GM23248 (cell line): ENCODE measurements at places on chromosomes 2 and 18.
A peak's percentile ranks its signal among the peaks of the same experiment; 100 is the strongest.

DNA sequence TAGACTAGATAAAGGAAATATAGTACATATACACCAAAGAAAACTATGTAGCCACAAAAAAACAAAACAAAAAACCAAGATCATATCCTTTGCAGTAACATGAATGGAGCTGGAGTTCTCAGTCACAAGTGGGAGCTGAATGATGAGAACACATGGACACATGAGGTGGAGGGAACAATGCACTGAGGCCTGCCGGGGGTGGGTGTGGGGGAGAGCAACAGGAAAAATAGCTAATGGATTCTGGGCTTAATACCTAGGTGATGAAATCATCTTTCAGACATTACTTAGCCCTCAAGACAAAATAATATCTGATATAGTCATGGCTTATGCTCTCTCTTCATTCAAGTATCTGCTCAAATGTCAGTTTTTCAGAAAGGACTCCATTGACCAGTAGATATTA lies 930.6 kb downstream of the LRP1B start:
- DNase-seq = no peak

DNA sequence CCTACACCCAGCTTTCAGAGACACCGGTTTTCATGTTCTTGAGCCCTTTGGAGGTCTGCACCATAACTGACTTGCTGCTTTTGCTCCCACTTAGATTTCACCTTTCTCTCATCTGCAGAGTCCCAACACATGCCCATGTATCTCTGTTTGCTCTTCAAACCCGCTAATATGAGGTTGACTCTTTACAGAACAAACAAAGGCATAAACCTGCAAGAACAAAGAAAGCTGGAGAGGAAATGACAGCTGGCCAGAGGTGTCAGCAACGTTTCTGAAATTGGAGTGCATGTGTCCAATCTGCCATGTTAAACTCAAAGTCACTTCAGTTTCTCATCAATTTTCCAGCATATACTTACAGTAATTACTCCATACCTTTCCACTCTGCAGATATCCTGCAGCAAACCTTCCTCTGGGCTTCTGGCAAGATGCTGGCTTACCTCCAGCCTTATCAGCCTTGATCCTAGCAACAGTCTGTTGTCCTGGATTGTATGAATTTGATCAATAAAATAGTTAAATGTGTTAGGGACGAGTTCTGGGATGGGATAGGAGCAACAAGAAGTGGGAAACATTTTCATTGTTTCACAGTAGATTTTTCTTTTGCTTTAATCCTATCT lies 157.4 kb downstream of the FHOD3 start:
- DNase-seq = no peak

- peak; percentile 98 for DNase-seq
Measured at GRCh38 chr18:3305354-3305762, 43.4 kb downstream of the MYL12B start.

GRCh38 chr18:35247412-35248249 lies 6.8 kb downstream of the ZNF397 start:
- DNase-seq = peak; percentile 6

DNA sequence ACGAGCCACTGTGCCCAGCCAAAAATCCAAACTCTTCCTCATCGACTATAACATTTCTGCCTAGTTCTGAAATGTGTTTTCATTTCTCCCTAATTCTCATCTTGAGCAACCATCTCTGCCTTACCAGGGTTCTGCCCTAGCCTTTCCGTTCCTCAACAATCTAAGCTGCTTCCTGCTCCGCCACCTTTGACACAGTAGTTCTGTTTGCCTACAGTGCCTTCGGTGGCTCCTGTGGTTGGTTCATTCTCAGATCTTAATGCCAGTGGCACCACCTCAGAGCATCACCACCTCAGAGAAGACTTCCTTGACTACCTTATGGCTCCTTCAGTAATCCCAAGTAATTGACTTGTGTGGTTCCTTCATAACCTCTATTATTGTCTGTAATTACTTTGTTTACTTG lies 3.8 kb downstream of the SOCS6 start:
- DNase-seq = no peak

GRCh38 chr2:3780477-3781402 lies 77.4 kb downstream of the DCDC2C start:
- DNase-seq = peak; percentile 57

GRCh38 chr2:23380562-23381065 lies 4.4 kb upstream of the KLHL29 start:
- DNase-seq = no peak

DNA sequence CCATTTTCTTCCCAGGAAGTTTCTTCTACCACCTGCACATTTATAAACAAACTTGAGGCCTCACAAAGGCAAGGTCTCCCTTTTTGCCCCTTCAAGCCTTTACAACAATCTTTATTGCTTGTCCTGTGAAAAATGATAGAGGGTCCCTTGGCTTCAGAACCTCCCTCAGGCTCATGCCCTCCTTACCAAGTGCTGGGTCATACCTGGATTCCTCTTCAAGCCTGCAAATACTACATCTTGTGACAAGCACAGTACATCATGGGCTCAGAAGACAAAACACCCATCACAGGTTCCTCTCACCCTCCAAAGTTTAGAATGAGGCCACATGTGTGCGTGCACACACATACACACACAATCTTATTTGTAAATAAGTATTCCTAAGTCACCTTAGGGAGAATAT lies 9.1 kb downstream of the CAPN14 start:
- no peak for DNase-seq

DNA sequence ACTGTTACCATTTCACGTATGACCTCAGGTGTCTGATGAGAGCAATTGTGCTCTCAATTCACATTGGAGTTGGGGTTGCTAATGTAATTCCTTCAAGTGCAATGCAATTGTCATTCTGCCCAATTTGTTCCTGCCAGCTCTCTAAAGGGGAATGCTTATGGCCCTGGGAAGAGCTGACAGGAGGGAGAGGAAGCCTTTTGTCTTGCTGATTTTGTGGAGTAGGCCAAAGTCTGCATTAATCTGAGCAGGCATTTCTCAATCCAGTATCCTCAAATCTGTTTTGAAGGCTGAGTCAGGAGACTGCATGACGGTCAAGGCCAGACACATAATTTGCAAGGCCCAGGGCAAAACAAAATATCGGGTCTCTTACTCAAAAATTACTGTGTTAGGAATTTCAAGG lies 326.4 kb upstream of the SPHKAP start:
- DNase-seq = peak; percentile 7

DNA sequence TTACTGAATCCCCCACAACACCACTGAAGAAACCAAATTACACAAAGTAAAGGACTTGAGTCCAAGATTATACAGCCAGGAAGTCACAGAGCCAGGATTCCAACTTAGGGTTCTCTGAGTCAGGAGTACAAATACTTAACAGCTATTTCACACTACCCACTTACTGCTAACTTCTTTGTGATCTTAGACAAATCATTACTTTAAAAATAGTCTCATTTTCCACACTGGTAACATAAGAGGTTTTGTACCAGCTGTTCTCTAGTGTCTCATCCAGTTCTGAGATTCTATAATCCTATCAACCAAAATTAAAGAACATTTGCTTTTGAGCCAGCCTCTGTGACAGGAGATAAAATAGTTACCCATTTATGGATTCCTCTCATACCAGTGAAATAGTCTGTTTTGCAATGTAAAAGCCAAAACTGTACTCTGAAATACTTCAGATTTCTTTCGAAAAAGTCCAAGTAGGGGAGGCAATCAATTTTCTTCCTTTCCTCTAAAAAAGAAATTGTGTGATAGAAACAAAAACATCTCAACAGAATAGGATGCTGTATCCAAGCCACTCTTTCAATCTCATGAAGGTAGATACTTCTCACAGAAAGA lies 157.6 kb downstream of the LRATD1 start:
- peak; percentile 71 for DNase-seq

DNA sequence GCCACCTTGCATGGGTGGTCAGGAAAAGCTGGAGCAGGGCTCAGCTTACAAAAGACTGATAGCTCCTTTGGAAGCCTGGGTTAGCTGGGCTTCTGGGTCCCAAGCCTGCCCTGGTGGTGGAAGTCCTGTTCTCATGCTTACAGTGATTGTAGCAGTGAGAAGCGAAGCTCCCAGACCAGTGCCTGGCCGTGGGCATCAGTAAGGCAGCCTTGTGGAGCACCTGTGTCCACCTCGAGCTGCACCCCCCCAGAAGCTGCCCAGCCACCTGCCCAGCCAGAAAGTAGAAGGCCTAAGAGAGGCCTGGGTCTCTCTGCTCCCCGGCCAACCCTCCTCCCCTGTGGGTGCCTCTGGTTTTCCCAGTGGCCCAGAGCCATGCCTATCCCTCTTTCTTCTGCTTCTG lies 10.5 kb downstream of the GLI2 start:
- DNase-seq = no peak

GRCh38 chr2:238100821-238101771 lies 956 bp downstream of the ESPNL start:
- DNase-seq = no peak

GRCh38 chr2:201362396-201362795 lies 5.3 kb upstream of the FLACC1 start:
- DNase-seq = peak; percentile 33

DNA sequence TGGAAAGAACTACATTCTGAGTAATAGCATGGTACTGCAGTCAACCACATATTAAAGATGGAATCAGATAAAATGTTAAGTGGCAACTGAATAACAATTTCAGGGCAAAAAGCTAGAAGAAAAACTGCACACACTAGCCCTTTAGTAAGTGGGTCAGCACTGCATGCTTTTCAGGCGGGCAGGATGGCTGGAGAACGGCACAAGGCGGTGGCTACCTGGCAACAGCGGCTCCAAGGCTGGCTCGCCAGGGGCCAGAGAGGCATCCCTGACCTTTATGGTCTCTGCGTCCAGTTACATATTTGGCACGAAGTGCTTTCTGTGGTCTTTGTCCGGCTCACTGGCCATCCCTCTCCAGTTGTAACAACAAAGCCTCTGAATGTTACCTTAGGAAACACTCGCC lies 226.7 kb downstream of the MYT1L start:
- DNase-seq = no peak

- peak; percentile 84 for DNase-seq
Measured at GRCh38 chr2:150485114-150485870, 2.2 kb downstream of the RND3 start.

DNA sequence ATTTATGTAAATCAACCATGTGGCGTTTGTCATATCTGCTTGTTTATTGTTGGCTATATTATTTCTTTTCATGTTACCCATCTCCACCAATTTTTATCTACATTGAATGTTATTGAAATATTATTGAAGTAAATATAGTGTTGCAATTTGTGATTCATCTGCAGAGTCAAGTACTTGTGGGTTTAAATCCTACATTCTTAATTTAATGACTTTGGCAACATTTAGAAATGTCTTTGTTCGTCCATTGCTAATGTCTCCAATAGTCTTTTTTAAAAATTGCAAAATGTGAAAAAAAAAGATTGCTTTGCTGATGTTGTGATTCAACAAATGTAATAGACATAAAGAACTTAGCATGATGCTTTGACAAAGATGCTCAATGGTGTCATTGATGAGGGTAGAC lies 1572.8 kb upstream of the PIK3C3 start:
- peak; percentile 68 for DNase-seq

GRCh38 chr2:175308005-175308404 lies 126.5 kb upstream of the ATP5MC3 start:
- no peak for DNase-seq

DNA sequence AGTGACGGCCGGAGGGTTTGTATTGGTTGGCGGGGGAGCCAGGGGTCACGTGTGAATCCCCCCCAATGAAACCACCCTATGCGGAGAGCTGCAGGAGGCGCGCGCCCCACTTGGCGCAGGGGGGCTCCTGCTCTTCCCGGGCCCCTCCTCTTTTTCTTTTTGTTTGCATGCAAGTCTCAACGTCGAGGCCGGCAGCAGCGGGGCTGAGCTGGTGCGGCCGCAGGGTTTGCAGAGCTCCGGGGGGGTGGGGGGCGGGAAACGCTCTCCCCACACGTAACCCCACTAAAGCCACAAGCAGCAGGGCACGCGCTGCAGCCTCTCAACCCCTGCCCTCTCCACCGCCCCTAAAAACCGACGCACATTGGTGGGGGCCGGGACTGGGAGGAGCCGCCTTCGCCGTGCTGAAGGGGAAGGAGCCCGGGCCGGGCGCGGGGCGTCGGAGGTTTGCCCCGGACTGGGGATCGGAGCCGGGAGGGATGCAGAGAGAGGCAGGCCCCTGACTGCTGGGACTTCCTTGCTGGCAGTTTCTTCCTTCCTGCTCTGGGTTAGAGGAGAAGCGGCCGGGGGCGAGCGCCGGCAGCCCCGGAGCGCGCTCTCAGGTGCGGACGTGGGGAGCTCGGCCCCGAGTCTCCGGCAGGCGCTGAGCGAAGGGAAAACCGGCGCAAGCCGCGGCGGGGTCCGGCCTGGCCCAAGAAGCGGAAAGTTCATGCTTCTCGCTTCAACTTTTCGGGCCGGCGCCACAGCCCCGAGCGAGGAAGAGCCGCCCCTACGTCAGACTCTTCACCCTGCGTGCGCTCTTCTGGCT lies 864 bp downstream of the LBH start:
- DNase-seq = peak; percentile 76

DNA sequence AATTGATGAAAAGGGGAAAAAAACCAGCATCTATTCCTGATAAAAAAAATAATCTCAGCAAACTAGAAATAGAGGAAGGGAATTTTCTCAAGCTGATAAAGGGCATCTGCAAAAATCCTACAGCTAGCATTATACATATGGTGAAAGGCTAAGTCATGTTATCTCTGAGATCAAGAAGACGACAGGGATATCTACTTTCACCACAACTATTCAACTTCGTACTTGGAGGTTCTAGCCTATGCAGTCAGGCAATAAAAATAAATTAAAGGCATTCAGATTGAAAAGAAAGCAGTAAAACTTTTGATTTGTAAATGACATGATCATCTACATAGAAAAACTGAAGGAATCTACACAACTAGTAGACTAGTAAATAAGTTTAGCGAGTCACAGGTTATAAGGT lies 58.2 kb downstream of the CAB39 start:
- no peak for DNase-seq

GRCh38 chr2:11458753-11459152 lies 7.2 kb downstream of the E2F6 start:
- no peak for DNase-seq

DNA sequence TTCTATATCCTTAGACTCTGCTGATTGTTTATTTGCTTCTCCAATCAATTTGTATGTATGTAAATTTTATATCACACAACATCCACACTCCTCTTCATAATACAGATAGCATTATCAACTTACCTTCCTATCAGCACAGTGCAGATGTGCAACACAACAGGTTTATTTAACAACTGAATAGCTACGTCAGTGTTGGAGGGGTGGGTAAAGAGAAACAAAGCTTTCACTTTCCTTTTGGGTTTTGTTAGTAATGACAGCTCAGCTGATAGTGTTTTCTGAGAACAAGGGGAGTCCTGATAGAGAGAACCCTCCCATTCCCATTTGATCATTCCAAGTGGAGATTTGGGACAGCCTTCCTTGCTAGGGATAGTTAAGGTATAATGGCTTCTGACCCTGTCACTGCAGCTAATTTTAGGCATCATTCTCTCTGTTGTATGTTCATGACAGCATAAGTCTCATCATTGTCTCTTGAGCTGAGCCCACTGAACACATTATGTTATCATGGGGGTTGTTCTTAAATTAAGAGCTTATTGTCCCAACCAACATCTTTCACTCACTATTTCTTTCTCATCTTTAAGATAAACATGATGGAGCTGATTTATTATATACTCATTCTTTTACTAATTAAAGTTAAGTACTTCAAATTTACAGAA lies 227.7 kb downstream of the GPD2 start:
- no peak for DNase-seq
